ENCODE measurements at places on chromosomes 3 and 15.

DNA sequence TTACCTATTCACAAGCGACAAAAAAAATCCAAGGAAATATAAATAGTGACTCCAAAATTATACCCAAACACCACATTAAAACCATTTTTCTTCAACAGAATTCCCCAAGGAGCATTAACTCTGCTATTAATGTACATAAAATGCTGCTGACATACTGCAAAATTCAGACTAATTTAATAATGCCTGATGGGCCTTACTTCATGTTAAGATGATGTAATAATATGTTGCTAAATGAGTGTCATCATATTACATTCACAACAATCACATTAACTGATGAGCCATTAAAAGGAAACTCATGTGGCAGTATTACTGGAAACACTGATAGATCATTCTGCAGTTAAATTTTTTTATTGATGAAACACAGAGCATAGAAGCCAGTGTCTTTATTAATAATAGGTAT is 204.9 kb upstream of the CGNL1 start:
- DNase-seq = no peak

DNA sequence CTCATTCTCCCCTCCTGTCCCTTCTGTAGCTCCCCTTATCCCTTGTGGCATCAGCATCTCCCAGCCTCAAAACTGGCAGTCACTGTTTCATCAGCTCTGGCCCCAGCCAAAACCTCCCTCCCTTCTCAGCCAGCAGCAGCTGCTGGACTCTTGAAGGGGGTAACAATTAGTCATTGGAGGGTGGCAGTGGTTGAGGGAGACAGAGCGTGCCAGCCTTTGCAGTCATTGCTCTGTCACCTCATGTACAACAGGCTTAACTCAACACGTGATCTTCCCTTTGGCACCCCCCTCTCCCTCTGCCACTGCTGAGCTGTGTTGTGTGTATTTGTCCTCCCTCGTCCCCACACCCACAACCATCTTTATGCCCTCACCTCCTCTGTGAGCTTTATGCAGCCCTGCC is 28.2 kb downstream of the RBP2 start:
- DNase-seq = no peak

GRCh38 chr15:75061272-75061671 is 37.9 kb downstream of the PPCDC start:
- DNase-seq = no peak

- no peak for DNase-seq
Measured at GRCh38 chr3:55648591-55649318, 161.6 kb upstream of the WNT5A start.

GRCh38 chr3:191008074-191008473 is 145.6 kb upstream of the GMNC start:
- DNase-seq = no peak

DNA sequence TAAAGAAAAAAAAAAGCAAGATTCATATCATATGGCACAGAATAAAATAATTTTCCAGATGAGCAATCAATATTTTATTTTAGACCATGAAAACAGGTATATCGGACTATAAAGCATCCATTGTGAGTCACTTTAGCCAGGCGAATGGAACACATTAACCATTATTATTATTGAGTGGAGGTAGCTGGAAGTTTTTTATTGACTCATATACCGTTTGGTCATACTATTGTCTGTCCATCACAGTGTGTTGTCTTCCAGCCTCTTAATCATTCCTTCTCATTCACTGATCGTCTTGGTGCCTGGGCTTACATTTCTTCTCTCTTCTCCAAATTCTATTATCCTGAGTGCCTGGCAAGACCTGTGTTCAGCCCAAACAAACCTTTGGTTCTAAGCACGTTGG is 634.8 kb downstream of the MECOM start:
- DNase-seq = no peak

GRCh38 chr3:29454161-29454611 is 173.3 kb downstream of the RBMS3 start:
- DNase-seq = no peak

DNA sequence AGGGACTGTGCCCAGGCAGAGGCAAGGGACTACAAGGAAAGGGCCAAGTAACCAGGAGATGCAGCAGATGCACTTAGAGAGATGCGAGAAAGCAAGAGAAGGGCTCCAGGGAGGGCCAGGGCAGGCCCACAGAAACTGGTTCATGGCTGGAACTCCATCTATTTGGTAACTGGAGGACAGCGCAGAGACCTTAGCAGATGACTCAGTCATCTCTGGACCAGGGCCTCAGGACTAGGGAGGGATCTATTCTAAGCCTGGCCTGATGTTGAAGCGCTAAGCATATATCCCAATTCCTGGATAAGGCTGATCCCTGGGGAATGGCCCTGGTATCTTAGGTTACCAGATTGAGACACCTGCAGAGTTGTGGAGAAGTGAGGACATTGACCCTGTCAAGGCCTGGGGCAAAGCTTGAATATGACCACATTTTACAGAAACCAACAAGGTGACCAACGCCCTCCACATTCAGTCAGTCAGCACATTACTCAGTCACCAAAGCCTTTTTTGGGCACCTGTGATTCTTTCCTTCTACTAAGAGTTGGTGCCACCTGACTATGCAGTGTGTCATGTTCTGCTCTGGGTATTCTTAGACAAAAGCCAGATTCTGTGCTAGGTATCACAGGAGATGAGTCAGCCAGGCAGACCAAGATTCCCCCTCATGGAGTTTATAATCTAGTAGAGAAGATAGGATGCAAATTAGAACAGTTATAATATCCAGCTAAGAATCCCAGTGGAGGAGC is 68.4 kb upstream of the SLCO3A1 start:
- DNase-seq = no peak

DNA sequence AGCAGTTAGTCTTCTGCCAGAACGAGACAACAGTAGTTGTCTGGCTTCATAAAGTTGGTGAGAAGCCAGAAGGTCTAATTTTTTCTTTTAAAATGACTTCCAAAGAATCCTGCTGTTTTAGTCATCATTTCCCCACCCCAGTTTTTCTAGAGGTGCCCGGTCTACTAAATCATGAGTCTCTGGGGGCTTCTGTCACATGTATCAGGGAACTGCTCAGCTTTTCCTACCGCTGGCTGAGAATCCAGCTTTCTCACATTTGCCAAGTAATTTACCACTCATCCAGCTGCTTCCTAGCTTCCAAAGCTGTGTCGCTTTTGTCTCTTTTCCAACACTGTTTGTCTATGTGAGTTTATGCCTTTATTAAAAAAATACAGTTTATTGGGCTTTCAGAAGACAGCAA is 183.3 kb downstream of the NSUN3 start:
- no peak for DNase-seq

DNA sequence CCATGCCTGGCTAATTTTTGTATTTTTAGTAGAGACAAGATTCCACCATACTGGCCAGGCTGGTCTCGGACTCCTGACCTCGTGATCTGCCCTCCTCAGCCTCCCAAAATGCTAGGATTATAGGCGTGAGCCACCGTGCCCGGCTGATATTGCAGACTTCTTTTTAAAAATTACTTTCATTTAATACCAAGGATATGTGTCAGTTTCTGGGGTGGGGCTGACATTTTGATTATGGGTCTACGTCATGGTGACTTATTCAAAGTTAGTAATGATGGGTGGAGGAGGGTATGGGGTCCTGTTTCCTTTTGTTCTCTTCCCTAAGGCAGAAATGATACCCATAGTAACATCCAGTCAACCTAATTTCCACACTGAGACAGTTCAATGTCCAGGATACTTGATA is 34.7 kb downstream of the GBE1 start:
- no peak for DNase-seq

DNA sequence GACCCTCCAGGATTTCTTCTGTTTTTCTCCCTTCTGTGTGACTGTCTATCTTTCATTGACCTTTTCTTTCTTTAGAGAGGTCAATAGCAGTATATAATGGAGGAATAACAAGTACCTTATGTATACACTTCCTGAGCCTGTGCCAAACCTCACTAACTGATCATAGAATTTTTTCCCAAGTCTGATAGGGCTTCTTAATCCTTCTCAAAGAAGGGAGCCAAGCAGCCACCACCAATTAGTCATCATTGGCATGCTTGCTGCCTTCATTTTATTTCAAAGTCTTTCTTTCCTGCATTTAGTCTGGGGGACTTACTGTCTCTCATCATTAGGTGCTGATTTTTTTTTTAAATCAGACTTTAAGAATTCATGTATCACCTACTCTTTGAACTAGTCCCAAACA is 327.0 kb downstream of the FEZF2 start:
- DNase-seq = no peak

GRCh38 chr3:15354485-15354884 is 22.1 kb upstream of the SH3BP5 start:
- DNase-seq = no peak

DNA sequence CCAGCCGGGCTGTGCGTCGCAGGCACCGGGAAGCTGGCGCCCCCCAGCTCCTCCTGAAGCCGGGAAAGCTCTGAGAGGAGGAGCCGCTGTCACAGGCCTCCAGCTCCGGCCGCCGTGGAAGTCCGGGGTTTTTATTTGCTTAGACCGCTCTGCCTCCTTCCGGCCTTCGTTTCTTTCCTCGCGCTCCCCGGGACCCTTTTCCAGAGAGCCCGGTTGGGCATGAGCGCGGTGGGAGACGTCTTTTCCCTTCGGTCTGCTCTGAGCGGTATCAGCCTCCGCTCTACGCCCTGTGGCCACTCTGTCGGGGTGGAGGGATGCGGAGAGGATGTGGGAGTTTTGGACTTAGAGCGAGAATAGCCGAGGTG is 559 bp downstream of the SENP5 start:
- no peak for DNase-seq

DNA sequence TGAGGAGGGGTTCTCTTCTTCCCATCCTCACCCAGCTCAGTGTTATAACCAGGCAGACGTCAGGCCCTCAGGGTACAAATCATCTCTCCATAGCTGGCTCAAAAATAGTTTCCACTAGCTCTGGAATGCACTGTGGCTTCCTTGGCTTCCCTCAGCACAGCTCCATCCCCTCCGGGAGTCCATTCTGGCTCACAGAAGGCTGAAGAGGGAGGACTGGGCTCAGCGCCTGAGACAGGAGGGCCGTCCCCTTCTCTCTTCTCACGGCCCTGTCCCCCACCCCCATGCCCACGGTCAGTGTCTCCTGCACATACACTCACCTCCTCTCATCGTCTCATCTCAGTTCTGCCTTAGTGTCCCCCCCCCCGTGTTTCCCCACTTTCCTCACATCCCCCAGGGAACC is 50.1 kb downstream of the UMPS start:
- no peak for DNase-seq

- DNase-seq = no peak
Measured at GRCh38 chr3:195010551-195011100, 260.3 kb downstream of the XXYLT1 start.

GRCh38 chr3:44870375-44871061 is 3.9 kb upstream of the TGM4 start:
- DNase-seq = no peak

- no peak for DNase-seq
Measured at GRCh38 chr3:16199769-16200168, 25.3 kb downstream of the GALNT15 start.

DNA sequence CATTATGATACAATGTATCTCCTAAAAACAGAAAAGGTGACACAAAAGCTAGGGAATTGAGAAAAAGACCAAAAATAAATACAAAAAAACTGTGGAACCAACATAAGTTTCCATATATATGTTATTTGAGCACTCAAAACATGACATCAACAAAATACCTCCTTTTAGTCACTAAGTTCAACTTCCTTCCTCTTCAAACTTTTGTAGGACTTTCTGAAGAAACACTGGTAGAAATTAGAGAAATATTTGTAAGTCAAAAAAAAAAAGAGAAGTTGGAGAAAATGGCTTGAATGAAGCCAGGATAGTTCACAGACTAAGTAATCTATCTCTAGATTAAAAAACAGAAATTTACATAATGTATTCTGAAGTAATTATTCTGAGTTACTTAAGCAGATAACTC is 208.4 kb upstream of the ALCAM start:
- DNase-seq = no peak

GRCh38 chr15:68464448-68465090 is 32.6 kb upstream of the ITGA11 start:
- no peak for DNase-seq

DNA sequence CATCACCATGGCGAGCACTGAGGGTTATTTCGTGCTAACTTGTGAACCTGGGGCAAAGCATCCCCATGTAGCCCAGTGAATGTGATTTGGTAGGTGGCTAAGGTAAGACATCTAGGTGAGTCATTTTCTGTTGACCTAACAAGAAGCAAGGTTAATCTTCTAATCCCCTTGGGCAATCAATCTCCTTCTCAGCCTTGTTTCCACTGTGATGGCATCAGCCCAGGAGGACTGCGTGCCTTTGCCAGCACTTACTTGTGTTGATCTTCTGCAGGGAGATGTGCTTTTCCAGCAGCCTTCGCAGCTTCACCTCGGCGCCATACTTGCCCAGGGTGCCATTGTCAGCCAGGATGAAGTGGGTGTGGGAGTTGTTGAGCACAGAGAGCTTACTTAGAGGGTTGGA is 35.7 kb downstream of the TRPM1 start:
- DNase-seq = no peak

- no peak for DNase-seq
Measured at GRCh38 chr3:193962986-193963685, 172.8 kb upstream of the HES1 start.

GRCh38 chr3:37475435-37475834 is 301.1 kb upstream of the LRRFIP2 start:
- DNase-seq = no peak

- DNase-seq = no peak
Measured at GRCh38 chr15:30063835-30064546, 18.8 kb upstream of the GOLGA8J start.

DNA sequence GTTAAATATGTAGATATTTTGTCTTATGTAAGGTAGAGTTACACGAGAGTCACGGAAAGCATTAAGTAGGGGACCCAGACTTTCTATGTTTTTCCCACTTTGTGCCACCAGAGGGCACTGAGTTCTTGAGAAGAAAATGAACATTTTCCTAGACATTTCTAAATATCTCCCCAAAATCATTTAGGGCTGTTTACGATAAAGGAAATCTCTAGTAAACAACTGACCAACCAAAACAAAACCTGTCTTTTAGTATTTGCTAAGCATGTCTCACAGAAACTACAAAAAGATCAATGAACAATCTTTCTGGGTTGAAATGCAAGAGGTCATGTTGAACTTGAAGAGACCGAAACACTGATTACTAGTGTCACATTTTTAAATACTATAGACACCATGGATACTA is 16.1 kb downstream of the POU1F1 start:
- DNase-seq = no peak

GRCh38 chr15:96338074-96338765 is 7.7 kb downstream of the NR2F2 start:
- no peak for DNase-seq

- DNase-seq = no peak
Measured at GRCh38 chr3:120536642-120537041, 59.5 kb upstream of the NDUFB4 start.
